ENCODE measurements at places on chromosomes 4 and X.

GRCh38 chr4:385934-386707 lies 48.5 kb downstream of the ZNF141 start:
- peak; percentile 13 for DNase-seq

GRCh38 chr4:37953620-37954293 lies 6.4 kb upstream of the PTTG2 start:
- no peak for DNase-seq

DNA sequence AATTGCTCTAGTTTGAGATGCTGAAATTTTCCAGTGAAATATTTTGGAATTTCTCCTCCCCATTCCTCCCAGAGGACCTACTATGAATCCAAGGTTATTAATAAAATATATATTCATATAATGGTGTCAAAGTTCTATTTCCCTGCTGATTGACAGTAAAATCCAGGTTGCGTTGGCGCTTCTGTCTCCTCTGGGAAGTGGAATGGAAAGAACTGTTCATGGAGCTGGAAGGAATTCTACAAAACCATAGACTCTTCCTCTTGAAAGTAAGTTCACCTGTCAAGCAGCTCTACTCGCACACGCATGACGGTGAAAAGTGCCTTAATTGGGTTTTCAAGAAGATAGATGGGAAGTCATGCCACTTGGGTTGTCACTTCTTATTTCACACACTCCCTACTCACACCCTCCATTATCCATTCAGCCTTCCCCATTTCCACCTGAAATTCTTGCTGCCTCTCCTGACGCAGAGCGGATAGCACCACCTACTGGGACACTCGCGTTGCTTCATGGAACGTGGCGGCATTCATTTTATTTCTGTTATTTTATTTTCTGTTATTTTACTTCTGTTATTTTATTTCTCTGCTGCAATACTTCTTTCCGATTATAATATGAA lies 351.6 kb downstream of the NLGN4X start:
- peak; percentile 5 for DNase-seq

- DNase-seq: no peak
These were observed 25.3 kb upstream of the S100P start for GRCh38 chr4:6668391-6668790.

- no peak for DNase-seq
These were observed 584 bp downstream of the SUV39H1 start for GRCh38 chrX:48696909-48697727.

DNA sequence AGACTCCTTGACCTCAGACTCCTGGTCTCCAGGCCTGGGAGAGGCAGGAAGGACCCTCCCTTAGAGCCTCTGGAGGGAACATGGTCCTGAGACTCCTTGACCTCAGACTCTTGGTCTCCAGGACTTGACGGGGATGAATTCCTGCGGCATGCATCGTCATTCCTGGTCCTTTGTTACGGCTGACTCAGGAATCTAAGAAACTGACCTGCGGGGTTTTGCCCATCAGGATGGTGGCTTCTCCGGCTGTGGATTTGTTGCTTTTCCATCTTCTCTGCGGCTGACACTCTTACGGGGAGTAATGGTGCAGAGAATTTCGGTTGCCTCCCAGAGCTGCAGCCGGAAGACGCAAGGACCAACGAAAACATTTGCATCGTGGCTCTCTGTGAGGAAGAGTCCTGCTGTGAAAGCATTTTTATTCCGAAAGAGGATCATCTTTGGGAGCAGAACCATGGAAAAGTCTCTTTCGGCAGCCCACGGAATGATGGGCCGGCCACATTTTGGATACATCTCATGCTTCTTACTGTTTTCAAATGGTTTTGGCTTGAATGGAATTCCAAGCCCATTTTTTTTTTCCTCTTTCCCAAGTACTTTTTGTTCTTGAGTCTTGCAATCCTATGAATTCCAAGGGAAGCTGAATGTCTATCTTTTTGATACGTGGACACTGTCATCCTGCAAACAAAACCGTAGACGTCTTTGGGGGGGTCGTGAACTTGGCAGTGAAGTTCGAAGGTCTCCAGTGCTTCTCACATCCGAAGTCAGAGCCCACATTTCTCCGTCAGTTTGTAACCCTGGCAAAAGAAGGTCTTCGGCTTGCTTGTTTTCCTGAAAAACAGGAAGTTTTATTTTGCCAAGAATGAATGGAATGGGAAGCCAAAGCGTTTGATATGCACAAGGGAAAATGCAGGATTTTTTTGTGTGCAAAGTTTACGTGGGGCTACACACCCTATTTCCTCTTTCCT lies 36.5 kb downstream of the SHOX start:
- no peak for DNase-seq

- peak; percentile 30 for DNase-seq
These were observed 53.4 kb downstream of the ZNF518B start for GRCh38 chr4:10403633-10404445.
